WERI-Rb-1 (cell line): ENCODE measurements at places on chromosomes 7 and 10.

DNA sequence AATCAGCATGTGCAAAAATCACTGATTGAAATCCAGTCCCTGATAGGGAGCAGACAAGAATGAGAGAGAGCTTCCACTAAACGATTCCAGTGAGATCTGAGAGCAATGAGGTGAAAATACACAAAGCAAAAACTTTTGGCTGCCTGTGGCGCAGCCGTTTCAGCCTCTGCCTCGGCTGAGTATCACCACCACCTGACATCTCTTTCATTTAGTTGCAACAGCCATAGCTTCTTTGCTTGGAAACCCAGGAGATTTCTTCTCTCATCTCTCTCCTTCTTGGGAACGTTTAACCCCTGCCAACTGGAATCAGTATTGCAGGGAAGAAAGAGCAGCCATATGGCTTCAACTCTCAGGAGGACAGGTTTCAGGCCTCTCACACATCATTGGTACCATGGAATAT lies 237.3 kb upstream of the AGK start:
- DNase-seq, result no peak

DNA sequence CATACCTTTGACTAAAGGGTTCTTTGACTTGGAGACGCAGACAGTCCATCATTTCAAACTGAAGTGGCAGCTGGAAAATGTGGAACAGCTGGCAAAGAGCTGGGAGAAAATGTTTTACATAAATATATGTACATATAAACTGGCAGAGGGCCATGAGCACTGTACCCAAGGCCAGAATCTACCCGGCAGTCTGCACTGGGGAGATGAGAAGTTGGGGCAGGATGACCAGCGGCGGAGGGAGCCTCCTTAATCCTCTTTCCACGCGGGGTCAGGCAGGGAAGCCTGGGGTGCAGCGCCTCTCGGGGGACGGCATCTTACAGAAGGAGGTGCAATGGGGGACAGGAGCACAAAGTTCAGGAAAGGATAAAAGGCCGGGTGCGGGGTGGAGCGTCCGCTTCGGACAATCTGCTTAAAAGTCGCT lies 1.3 kb downstream of the GLI3 start:
- peak; percentile 15 for DNase-seq

DNA sequence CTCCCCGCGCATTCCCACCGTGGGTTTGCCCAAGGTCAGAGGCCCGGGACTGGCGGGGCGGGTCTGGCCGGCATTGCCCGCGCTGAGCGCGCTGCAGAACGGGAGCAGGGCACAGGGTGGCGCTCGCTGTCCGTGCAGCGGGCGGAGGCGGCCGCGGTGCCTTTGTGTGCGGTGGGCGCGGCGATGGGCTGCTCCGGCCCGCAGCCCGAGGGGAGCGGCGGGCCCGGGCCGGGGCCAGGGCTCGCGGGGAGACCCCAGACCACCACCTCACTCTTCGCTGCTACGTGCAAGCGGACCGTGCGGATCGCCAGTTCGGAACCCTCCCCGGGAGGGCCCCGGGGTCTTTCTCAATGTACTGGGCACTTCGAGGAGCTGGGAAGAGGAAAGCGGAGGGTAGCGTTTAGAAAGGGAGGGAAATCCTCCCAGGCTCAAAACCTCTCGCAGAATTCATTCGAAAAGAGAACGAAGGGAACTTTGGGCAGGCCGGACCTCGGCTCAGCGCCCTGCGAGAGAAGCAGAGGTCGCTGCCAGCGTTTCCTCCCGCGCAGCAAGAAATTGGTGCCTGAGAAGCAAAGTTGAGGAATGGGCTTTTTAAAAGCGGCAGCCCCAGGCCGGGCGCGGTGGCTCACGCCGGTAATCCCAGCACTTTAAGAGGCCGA lies 8.5 kb downstream of the SP8 start:
- DNase-seq, result peak; percentile 64

- DNase-seq, result peak; percentile 27
Measured at GRCh38 chr7:6705959-6706665, 635 bp downstream of the ZNF12 start.

DNA sequence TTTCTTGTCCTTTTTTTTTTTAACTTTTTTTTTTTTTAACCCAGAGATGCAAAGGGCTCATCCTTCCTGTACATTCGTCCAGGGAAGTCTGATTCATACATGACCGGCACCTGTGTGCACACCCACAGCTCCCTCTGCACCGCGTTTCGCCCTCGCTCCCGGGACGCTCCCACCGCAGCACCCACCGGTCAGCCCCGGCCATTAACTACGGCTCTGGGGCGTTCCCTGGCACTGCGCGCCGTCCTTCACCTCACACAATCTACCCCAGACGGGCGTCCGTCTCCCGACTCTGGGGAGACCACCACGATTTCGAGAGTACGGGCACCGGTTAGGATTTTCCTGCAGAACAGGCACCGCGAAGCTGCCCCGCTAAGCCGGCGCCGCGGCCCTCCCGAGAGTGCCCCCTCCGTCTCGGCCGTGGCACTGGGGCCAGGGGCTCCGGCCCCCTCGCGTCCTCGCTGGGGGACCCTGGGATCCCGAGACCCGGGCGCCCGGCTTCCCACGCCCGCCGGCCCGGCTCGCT lies 452 bp downstream of the ATE1 start:
- DNase-seq, result peak; percentile 60

DNA sequence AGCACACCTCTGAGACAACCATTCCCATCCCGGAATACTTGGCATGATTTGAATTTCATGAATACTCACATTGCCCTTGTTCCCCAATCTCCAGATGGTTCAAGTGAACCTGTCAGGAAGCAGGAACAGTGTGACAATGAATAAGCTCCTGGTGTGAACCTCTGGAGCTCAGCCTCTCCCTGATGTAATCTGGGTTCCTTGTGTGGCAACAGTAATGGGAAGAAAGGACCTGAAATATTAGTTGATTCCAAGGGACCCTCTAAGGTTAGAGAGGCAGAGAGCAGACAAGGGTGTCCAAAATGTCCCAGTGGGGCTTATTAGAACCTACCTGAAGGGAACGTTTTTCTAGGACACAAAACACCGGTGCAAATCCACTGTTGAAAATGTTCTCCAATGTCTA lies 8.5 kb downstream of the OR2A7 start:
- DNase-seq, result no peak
